ENCODE measurements at places on chromosomes 5 and 9. TPM values are rescaled to one million over a fixed set of nuclear protein-coding genes. Genes with fewer than 3 reads are reported as not detected.

DNA sequence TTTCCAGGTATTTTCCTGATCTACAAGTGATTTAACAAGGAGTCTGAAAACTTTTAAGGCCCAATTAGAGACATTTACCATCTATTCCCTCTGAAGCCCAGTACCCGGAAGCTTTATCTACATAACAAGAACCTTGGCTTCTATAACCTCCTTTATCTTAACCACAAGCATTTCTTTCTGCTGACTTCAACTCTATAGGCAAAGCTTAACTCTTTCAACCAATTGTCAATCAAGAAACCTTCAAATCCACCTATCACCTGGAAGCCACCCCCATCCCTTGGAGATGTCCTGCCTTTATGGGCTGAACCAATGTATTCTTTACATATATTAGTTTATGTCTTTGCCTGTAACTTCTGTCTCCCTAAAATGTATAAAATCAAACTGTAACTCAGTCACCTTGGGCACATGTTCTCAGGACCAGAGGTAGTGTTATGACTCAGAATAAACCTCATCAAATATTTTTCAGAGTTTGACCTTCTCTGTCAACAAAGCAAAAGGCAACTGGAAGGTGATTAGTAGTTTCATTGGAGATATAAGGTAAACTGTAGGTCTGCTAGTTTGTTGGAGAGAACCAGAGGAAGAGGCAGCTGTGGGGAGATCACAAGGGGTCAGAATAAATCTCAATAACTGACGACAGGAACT lies 13.0 kb upstream of the RIMOC1 start:
- no peak for DNase-seq
- no peak overlapping the region for H3K4me3 ChIP-seq
- H3K4me1 ChIP-seq: no peaks in the 10 kb centered on the region
- H3K27ac ChIP-seq: no peak overlapping the region

GRCh38 chr9:104934691-104935500 lies 6.9 kb upstream of the ABCA1 start:
- H3K4me3 ChIP-seq: no peak overlapping the region
- no peaks in the 10 kb centered on the region for H3K27me3 ChIP-seq
- no peaks in the 10 kb centered on the region for H3K4me1 ChIP-seq
- no peak for DNase-seq
- H3K36me3 ChIP-seq: no peaks in the 10 kb centered on the region

The LCN2 gene
- total RNA-seq: 107 TPM

The GPR151 gene
- not detected for total RNA-seq

The IL33 gene
- 10.9 TPM for total RNA-seq
